ENCODE measurements at places on chromosomes 11 and 22. TPM values are rescaled to one million over a fixed set of nuclear protein-coding genes. Genes with fewer than 3 reads are reported as not detected.

Gene TTC36
- 2.6 TPM for total RNA-seq

Gene KCNA4
- total RNA-seq = not detected

Gene NPTXR
- total RNA-seq = 3.7 TPM

DNA sequence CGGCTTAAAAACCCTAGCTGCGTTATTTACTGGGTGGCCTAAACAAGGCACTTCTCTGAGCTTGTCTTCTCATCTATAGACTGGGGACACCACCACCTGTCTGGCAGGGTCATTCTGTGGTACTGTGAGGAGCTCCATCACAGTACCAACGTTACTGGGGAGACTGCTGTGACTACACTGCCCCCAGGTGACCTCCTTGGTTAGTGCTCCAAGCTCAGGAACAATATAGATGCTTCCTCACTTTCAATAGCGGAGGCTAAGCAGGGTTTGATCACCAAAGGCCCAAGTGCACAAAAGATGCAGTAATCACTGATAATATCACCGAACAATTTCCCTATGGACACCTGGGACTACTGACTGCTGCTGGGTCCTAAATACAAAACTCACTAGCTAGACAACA is 18.8 kb downstream of the PRPF19 start:
- no peak for DNase-seq

- no peak for DNase-seq
These were observed 15.1 kb upstream of the RRAS2 start for GRCh38 chr11:14373941-14374646.

GRCh38 chr22:22359465-22359864 is 114.9 kb downstream of the VPREB1 start:
- no peak for DNase-seq

GRCh38 chr11:73296501-73297230 is 11.4 kb upstream of the ARHGEF17 start:
- DNase-seq = no peak

DNA sequence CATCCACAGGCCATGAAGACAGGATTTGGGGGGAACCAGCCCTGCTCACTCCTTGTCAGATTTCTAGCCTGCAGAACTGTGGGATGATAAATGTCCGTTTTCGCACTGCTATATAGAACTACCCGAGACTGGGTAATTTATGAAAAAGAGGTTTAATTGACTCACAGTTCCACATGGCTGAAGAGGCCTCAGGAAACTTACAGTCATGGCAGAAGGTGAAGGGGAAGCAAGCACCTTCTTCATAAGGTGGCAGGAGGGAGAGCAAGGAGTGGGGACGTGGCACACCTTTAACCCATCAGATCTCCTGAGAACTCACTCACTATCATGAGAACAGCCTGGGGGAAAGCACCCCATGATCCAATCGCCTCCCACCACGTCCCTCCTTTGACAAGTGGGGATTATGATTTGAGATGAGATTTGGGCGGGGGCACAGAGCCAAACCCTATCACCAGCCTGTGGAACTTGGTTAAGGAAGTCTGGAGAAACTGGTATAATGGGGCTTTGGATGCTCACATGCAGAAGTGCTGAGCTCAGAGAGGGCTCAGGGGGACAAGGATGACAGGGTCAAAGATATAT is 50.7 kb downstream of the MYEOV start:
- DNase-seq = no peak

DNA sequence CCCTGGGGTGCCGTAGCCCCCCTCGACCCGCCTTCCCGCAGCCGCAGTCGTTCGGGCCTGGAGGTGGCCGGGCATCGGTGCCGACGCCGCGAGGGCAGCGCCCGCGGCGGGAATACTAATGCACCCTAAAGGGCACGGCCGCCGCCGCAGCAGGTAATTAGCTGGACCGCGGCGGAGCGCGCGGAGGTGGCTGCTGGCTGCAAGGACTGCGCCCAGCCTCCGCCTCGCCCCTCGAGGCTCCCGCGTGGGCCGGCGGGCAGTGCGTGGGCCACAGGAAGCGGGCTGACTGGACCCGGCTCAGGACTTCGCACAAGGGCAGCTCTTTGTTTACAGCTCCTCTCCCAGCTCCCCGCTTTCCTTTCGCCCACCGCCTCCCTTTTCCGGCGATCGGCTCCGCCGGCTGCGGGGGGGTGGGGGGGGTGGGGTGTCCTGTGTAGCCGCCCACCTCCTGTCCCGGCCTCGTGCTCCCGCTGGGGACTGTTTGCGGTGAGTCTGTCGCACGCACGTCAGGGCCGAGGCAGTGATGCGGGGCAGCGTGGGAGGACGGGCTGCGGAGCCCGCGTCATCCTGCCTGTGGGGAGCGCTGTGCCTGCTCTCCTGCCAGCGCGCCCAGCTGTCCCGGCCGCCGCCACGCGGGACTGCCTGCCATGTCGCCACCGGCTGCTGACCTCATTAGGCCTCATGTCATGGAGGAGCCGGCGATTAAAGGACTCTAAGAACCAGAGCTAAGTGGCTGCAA is 53.2 kb downstream of the GRIK4 start:
- no peak for DNase-seq

DNA sequence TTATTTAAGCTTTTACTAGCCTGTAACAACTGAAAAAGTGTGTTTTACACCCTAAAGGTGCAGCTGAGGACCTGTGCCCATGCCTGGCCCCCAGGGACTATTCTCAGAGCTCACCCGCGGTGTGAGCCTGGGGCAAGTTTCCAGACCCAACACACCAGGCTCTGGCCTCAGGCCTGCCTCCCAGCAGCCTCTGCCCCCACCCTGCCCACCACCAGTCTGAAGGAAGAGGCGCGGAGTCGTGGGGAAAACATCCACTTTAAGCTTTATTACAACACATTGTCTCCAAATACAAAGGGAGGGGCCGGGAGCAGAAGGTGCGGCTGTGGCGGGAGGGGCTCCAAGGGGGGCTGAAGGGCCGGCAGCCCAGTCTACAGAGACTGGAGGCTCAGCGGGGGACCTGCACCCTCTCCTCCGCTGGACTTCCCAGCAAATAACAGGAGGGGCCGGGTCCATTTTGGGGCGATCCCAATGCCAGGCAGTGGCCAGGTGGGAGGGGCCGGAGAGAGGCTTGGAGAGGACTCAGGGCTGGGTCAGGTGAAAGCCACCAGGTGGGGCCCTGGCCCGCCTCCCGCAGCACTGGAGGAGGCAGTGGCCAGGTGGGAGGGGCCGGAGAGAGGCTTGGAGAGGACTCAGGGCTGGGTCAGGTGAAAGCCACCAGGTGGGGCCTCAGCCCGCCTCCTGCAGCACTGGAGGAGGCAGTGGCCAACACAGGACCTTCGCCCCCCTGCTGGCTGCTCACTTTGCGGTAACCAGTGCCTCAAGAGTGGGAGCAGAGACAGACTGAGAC is 18.1 kb downstream of the DUSP8 start:
- no peak for DNase-seq

DNA sequence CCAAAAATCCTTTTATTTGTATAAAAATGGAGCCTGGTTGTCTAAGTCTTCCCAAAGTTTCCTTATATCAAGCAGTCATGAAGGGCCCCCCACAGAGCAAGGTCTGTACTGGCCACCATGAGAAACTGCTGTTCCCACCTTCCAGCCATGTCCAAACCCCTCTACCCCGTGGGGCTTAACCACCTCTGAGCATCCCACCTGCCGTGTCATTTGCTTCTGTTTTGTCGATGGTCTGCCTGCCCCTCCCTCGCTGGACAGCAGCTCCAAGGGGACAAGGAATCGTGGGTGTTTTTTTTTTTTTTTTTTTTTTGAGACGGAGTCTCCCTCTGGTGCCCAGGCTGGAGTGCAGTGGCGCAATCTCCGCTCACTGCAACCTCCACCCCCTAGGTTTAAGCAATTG is 11.1 kb upstream of the ANO1 start:
- DNase-seq = no peak

DNA sequence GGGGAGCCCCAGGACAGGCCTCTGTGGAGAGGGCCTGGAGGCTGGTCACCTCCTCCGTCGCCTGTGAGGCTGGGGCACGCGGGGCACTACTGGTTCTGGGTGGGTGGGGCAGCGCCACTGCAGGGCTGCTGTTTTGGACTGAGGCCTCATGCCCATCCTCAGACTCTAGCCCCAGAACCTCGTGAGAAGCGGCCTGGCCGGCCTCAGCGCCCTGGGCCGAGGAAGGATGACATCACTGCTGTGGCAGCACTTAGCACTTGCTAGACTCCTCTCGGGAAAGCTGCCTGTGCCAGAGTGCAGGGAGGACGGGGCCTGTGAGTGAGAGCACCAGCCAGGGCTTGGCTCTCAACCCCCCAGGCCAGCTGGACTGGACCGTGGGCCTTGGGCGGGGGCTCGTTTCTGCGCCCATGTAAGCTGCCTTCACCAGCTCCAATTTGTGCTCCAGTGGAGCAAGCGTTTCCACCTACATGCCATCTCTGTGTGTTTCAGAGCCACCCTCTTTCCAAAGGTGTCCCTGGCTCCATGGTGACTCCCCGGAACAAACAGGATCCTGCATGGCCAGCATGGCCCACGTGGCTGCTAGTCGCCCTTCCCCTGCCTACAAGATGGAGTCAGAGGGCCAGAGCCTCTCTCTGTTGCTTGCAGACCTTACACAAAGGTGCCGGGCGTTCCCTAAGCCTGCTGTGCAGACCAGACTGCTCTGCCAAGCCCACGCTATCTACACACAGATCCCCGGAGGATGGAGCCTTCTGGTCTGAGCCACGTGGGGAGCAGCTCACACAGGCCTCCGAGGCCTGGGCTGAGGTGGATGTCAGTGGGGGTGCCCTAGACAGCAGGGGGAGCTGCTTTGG is 102.9 kb downstream of the CTTN start:
- DNase-seq = no peak

DNA sequence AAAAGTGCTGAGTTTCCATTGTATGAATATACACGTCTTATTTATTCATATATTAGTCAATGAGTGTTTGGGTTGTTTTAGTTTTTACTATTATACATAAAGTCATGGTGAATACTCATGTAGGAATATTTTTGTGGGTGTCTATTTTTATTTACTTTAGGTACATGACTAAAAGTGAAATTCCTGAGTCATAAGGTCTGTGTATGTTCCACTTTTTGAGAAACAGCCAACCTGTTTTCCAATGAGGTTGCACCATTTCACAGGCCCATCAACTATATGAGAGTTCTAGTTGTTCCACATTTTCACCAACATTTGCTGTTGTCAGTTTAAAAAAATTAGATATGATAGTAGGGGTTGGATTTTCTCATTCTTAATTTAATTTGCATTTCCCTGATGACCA is 6.6 kb upstream of the OR6X1 start:
- DNase-seq = no peak

GRCh38 chr11:116478205-116478604 is 294.6 kb downstream of the BUD13 start:
- DNase-seq = no peak

DNA sequence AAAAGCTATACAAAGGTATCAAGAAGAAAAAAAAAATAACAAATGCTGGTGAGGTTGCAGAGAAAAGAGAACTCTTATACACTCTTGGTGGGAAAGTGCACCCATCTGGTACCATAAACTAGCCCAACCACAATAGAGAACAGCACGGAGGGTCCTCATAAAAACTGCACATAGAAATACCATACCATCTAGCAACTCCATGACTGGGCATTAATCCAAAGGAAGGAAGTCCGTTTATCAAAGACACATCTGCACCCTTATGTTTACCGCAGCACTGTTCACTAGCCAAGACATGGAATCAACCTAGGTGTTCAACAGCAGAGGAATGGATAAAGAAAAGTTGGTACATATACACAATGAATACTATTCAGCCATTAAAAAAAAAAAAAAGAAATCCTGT is 10.8 kb upstream of the CLDN5 start:
- peak; percentile 57 for DNase-seq
